ENCODE measurements at places on chromosomes 2 and 18.

- DNase-seq = no peak
Observed at GRCh38 chr18:68611311-68611710, 103.6 kb downstream of the TMX3 start.

- DNase-seq = no peak
Observed at GRCh38 chr2:29780906-29781305, 140.5 kb downstream of the ALK start.

- DNase-seq = no peak
Observed at GRCh38 chr2:135853401-135853800, 16.4 kb upstream of the LCT start.

DNA sequence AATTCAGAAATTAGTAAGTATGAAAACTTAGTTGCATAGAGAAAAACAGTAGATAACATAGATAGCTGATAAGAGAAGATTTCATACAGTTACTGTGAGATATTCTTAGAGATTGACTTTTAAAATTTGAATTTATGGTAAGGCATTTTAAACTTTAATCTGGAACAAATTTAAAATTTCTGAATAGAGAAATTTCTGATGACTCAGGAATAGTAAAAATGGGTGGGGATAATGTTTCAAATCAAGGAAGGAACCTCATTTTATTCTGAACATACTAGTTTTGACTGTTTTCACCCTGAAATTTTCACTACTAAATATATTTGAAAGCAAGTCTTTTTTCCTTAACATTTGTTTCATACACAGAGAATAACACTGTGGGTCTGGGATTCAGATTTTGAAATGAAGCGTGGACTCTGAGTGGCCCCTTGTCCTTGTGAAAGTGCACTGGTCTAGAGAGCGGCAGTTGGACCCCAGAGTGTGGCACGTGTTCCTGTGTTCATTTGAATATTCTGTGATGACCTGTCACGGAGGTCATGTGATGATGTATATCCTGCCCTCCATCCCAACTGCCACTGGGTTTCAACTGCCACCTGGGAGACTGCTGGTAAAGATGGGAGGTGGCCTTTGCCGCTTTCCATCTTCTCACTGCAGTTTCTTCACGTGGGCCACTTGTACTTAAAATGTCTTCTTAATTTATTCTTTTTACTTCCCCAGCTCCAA is 38.5 kb upstream of the RAB6D start:
- no peak for DNase-seq

GRCh38 chr18:57859314-57859713 is 56.2 kb upstream of the ATP8B1 start:
- no peak for DNase-seq

DNA sequence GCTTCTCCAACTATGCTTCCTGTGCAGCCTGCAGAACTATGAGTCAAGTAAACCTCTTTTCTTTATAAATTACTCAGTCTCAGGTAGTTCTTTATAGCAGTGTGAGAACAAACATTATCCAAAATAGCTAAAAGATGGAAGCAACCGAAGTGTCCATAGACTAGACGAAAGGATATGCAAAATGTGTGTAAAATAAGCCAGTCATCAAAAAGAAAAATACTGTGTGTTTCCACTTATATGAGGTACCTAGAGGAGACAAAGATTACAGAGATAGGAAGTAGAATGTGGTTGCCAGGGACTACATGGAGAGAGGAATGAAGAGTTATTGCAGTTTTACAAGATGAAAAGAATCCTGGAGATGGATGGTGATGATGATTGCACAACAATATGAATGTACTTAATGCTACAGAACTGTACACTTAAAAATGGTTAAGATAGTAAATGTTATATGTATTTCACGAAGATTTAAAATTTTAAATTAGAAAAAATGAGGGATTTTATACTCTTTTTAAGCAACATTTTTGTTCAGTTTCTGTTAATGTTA is 99.3 kb upstream of the FN1 start:
- DNase-seq = no peak

DNA sequence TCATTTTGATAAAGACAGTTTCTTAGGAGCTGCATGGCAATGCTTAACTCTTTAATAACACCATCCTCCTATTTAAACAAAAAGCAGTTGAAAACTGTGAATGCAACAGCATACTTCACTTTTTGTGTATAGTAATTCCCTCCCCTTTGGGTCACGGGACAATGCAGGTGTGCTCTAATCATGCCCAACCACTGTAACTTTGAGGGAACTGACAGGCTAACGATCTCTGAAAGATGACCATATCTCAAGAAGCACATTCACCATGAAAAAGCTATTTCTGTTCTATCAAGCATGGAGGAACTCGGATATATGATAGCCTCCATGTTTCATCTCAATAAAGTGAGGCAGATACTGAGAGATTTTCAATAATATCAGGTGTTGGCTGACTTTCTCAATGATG is 81.1 kb upstream of the CD226 start:
- DNase-seq = no peak

GRCh38 chr2:165827921-165828276 is 33.9 kb upstream of the GALNT3 start:
- DNase-seq = no peak

DNA sequence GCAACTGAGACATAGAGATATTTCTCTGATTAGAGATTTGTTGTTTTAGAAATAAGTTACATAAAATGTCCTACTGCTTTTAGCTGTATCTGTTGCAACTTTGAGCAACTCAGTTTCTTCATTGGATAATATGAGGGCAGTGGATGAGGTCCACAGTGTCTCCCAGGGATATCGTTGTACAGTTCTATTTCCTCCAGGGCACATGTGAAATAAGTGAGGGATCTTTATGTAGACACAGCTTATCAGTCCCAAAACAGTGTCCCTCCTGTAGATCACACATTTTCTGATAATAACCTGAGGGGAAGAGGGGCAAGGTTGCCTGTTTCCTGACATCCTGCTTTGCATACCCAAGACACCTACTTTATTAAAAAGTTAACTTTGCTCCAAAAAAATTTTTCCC is 1231.2 kb upstream of the ZEB2 start:
- DNase-seq = no peak

DNA sequence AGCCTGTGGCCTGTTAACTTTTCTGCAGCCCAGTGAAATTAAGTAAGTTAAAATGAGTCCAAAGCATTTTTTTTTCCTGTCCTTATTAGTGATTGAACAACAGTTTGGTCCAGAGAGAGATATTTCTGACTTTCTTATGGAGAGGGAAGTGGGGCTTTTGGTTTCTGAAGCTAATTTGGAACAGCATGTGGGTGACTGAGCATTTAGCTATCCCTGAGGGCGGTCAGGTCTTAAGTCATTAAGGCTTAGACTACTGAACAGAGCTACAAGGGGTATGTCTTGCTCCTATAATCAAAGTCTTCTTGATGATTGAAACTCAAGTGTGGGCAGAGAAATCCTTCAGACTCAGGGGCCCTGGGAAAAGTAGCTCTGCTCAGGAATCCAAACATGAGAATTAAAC is 14.0 kb downstream of the ARHGAP25 start:
- no peak for DNase-seq

DNA sequence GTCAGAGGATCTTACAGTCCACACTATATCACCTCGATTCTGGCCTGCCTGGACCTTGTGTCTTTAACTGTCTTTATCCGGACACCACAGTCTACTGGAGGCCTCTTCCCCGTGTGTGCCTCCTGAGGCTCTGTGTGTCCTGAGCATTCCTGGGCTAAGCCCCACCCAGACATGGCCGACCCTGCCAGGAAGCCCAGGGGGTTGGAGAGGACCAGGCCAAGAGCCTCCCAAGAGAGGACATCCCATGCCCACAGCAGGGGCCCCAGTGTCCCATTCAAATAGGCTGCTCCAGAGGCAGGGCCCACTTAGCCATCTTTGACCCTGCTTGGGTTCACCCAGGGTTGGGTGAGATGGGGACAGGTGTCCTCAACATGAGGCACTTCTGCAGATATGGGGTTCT is 84.7 kb upstream of the OTOS start:
- no peak for DNase-seq

- no peak for DNase-seq
Observed at GRCh38 chr2:175576875-175577274, 395.4 kb upstream of the ATP5MC3 start.

GRCh38 chr18:22019193-22019592 is 150.2 kb upstream of the GATA6 start:
- DNase-seq = no peak

DNA sequence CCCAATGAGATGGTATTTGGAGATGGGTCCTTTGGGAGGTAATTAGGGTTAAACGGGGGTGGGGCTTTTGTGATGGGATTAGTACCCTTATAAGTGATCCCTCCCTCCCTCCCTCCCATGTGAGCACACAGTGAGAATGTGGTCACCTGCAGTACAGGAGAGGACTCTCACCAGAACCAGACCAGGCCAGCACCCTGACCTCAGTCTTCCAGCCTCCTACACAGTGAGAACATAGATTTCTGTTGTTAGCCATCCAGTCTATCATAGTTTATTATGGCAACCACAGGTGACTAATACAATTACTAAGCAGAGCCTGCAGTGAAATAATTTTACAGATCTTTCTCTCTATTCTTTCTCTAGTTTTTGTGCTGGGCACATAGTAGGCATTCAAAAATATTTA is 137.7 kb upstream of the PKDCC start:
- no peak for DNase-seq

- no peak for DNase-seq
Observed at GRCh38 chr2:200620606-200621390, 35.0 kb downstream of the AOX1 start.

DNA sequence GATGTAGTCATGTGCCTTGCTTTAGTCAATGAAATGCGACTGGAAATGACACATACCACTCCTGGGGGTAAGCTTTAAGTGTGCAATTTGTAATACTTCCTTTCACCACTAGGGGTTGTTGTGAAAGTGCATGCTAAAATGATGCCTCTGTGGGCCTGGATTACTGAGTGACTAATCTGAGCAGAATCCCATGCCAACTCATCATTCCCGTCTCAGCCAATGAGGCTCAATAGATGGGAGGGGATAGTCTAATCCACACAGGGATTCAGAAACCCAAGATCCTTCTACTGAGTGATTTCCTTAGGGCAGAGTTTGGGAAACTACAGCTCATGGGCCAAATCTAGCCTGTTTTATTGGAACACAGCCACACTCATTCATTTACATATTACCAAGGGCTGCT is 54.0 kb downstream of the HRH4 start:
- DNase-seq = no peak

GRCh38 chr2:68031043-68031442 is 31.8 kb downstream of the C1D start:
- no peak for DNase-seq

- no peak for DNase-seq
Observed at GRCh38 chr18:43664487-43665008, 387.3 kb upstream of the SYT4 start.

DNA sequence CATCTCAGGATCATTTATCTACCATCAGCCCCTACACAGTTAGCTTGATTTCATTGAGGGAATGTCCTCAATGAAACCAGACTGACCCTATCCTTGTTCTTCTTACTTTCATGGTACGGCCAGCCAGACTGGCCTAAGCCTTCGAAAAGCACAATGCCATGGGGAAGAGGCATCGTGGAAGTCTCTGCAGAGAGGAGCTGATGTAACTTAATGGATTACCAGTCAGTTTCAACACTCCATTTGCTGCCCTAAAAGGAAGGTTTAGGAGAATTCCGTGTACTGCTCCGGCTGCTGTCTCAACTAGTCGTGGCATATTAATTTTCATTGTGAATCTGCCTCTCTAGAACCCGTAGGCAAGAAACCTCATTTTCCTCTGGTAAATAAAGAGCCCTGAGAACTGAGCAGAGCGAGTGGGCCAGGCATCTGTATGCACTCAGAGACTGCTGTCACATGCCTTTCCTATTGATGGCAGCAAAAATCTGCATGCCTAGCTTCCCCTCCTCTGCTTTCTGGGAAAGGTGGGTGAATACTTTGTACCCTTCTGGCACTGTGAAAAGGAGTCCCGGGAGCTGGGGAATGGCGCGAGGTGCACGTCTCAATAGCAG is 184.9 kb downstream of the KLHL29 start:
- DNase-seq = no peak

- no peak for DNase-seq
Observed at GRCh38 chr2:7825591-7826312, 856.1 kb upstream of the ID2 start.

- DNase-seq = no peak
Observed at GRCh38 chr18:1998121-1998520, 573.2 kb downstream of the METTL4 start.

DNA sequence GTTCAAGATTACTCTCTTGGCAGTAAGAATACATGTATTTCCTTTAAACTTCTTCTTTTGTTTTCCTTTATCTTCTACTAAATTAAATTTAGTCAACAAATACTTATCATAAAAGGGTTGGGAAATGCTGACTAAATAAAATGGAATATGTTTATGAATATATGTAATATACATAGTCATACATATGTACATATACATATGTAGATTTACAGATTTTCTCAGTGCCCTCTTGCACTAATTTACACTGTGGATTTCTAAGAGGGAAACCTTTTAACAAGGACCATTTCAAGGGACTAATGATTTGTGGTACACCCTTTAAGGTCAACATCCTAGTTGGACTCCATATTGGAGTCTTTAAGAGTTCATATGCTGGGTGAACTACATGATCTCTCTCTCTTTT is 37.2 kb downstream of the FAM98A start:
- no peak for DNase-seq

DNA sequence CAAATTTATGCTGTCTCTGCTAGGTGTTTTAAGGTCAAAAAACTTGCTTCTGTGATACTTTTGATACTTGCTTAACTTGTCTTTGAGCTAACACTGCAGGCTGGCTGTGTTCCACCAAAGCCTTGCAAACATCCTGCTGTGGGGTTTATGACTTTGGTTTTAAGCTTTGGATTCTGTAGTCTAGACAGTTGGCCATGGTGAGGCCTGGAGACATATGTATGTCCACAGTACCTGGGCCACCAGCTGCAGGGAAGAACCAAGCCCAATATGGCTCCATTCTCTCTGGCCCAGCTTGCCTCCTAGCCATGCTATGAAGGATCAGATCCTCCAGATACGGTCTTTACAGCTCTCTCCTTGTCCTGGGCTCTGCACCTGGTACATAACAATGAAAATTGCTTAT is 113.9 kb downstream of the INO80D start:
- DNase-seq = no peak

DNA sequence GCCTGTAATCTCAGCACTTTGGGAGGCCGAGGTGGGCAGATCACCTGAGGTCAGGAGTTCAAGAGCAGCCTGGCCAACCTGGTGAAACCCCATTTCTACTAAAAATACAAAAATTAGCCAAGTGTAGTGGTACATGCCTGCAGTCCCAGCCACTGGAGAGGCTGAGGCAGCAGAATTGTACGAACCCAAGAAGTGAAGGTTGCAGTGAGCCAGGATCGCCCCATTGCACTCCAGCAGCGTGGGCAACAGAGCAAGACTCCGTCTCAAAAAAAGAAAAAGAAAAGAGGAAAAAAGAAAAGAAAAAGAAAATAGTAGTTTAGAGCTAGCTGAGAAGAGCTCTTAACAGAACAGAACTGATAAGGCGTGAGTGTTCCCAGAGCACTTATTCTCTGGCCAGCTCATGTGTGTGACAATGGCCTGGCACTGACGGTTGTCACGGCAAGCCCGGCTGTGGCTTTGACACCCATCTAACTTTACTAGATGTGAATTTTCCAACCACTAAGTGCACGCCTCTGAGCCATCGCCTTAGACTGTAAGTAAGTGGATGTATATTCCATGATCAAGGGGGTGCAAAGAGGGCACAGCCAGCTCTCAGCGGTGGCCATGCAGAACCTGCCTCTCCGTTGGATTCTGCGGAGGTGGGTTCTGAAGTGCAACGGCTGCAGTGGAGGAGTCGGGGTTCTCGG is 80.0 kb downstream of the ZNF516 start:
- no peak for DNase-seq
